ENCODE measurements at places on chromosomes 1 and 21. TPM values are rescaled to one million over a fixed set of nuclear protein-coding genes. Genes with fewer than 3 reads are reported as not detected.

DNA sequence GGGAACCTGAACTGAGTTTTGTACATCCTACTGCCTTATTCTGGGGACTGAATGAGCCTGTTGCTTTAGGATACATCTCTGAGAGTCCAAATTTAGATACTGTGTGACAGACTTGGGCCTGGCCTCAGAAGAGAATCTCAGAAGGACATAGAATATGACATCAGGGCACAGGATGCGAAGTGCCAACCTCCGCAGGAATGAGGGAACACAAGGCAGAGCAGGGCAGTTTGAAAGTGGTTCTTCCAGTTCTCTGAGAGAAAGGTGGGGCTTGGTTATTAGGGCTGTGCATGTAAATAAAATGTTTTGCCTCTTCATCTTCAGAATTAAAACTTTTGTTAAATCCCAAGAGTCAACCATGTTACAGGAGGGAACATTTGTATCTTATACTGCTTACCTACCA, 23.1 kb downstream of the TRAF5 start:
- peaks cover 67% of the 10 kb centered on the region for H3K36me3 ChIP-seq
- H3K4me1 ChIP-seq: peaks cover 43% of the 10 kb centered on the region
- no peaks in the 10 kb centered on the region for H3K27me3 ChIP-seq
- no peak overlapping the region for H3K27ac ChIP-seq
- no peak overlapping the region for H3K4me3 ChIP-seq
- no peak for DNase-seq

WNT3A gene
- total RNA-seq: not detected

DNA sequence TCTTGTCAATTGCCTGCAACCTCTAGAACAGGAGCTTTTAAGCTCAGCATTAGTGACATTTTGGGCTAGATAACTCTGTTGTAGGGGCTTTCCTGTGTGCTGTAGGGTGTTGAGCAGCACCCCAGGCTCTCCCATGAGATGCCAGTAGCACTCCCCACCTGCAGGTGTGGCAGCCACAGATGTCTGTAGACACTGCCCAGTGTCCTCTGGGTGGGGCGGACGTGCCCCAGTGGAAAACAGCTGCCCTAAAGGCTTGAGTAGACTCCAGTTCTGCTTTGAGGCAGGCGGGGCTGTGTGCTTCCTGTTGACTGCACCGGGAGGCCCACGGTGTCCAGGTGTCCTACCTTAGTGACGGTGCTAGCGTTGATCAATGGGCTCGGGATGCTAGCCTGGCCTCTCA, 16.9 kb upstream of the PWP2 start:
- no peaks in the 10 kb centered on the region for H3K27me3 ChIP-seq
- peak; percentile 65 for DNase-seq
- H3K27ac ChIP-seq: peak overlapping the region; percentile 81
- H3K4me3 ChIP-seq: peak overlapping the region; percentile 73

FBXO2 gene
- 1.0 TPM for total RNA-seq

GRCh38 chr1:117821774-117822482, 107.5 kb downstream of the GDAP2 start:
- peaks cover 5% of the 10 kb centered on the region for H3K27me3 ChIP-seq
- no peak for DNase-seq
- H3K36me3 ChIP-seq: no peaks in the 10 kb centered on the region
- H3K4me1 ChIP-seq: no peaks in the 10 kb centered on the region

RIPPLY3 gene
- total RNA-seq: 0.26 TPM

LRRC71 gene
- not detected for total RNA-seq

GRCh38 chr1:151130987-151131586, 15.3 kb downstream of the SEMA6C start:
- H3K27ac ChIP-seq: peak overlapping the region; percentile 49
- H3K4me1 ChIP-seq: peaks cover 6% of the 10 kb centered on the region
- peaks cover 7% of the 10 kb centered on the region for H3K27me3 ChIP-seq
- peaks cover 2% of the 10 kb centered on the region for H3K36me3 ChIP-seq
- peak; percentile 91 for DNase-seq
- peak overlapping the region; percentile 70 for H3K4me3 ChIP-seq

- H3K4me1 ChIP-seq: peaks cover 11% of the 10 kb centered on the region
- no peak for DNase-seq
- peaks cover 61% of the 10 kb centered on the region for H3K36me3 ChIP-seq
- H3K4me3 ChIP-seq: no peak overlapping the region
- H3K27me3 ChIP-seq: no peaks in the 10 kb centered on the region
Measured at GRCh38 chr1:24465099-24465498, 37.5 kb upstream of the RCAN3 start.

DNA sequence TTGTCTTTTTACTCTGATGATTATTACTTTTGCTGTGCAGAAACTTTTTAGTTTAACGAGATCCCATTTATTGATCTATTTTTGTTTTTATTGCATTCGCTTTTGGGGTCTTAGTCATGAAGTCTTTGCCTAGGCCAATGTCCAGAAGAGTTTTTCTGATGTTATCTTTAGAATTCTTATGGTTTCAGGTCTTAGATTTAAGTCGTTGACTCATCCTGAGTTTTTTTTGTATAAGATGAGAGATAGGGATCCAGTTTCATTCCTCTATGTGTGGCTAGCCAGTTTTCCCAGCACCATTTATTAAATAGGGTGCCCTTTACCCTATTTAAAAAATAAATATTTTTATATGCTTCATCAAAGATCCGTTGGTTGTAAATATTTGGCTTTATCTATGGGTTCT, 13.2 kb downstream of the MAN1C1 start:
- H3K36me3 ChIP-seq: peaks cover 22% of the 10 kb centered on the region
- H3K4me3 ChIP-seq: no peak overlapping the region
- no peak overlapping the region for H3K27ac ChIP-seq

- H3K27ac ChIP-seq: no peak overlapping the region
- H3K4me1 ChIP-seq: peaks cover 5% of the 10 kb centered on the region
- no peak for DNase-seq
- no peaks in the 10 kb centered on the region for H3K27me3 ChIP-seq
Measured at GRCh38 chr1:184791550-184791900, 36.9 kb upstream of the EDEM3 start.

All from activated CD4-positive, alpha-beta T cell treated with anti-CD3 and anti-CD28 coated beads, Interleukin-2, amount 10 ng/mL, durations not matched to agents 24 days and 14 days (primary cell).